Mesendoderm (in vitro differentiated cells): ENCODE measurements at places on chromosomes 11 and 22.

DNA sequence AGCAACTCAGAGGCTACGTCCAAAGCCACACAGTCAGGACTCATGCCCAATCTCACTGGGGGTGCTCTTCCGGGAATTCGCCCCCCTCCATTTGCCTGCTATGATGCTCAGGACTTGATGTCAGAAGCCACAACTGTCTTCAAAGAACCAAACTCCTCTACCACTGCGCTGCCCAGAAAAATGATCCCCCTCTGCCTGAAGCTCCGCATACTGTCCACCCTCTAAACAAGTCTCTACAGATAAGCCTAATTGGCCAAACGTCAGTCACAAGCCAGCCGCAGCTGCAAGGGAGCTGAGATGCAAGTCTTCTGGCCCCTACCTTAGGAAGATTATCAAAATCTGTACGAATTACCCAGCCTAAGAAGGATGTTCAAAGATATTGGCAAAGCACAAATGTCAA, 294.6 kb downstream of the BUD13 start:
- no peak overlapping the region for H3K4me3 ChIP-seq
- no peak for DNase-seq
- no peaks in the 10 kb centered on the region for H3K27me3 ChIP-seq
- peaks cover 10% of the 10 kb centered on the region for H3K4me1 ChIP-seq
- H3K27ac ChIP-seq, result no peak overlapping the region
- H3K36me3 ChIP-seq, result no peaks in the 10 kb centered on the region

DNA sequence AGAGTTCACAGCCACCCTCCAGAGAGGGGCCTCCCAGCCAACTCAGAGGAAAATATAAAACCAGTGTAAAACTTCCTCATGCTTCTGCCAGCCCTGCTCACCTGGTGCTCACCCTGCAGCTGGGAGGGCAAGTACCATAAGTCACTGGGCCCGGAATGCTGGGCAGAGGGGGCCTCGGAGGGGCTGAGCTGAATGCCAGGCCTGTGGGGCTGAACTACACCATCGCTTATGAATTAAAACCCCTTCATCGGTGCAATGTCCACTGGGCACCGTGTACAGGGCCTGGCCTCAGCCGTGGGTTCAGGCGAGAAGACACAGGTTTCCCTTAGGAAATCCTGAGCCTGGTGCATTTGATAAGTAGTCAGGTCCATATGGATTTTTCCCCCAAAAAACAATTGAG, 828.6 kb downstream of the TBC1D22A start:
- no peak overlapping the region for H3K27ac ChIP-seq
- no peak for DNase-seq
- no peak overlapping the region for H3K4me3 ChIP-seq
- no peaks in the 10 kb centered on the region for H3K4me1 ChIP-seq
- H3K36me3 ChIP-seq, result no peaks in the 10 kb centered on the region
- no peaks in the 10 kb centered on the region for H3K27me3 ChIP-seq

DNA sequence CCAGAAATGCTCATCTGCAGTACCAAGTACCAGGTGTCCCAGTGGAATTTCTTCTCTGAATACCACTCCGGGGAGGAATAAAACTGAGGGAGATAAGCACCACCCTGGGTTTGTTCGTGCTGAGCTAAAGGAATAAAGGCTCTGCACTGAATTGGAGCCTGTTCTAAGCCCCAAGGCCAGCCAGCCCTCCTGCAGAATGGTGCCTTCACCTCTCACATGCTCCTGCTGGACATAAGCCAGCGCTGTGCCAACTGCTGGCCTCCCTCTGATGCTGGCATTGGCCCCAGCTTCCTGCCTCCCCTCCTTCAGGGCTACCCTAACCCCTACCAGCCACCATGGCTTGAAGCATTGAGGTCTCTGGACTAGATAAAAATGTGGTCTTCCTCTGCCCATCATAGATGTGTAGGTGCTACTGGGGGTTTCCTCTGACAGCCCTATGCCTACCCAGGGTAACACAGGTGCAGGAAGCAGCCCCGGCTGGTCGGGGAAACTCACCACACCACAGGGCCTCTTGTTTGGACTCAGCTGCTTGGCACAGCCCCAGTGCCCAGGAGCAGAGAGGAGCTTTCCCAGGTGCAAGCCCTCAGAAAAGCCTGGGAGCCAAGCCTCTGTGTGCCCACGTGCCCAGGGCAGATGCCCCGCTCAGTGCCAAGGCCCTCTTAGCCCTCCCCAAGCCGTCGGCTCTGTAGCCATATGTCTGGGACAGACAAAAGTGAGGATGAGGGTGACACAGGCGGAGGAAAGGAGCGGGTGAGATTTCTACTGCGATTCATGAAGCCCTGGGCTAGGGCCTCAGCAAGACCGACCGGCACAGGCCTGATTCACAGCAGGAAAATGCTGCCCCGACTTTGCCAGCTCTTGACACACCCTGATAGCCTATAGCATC, 34.1 kb upstream of the JAM3 start:
- no peaks in the 10 kb centered on the region for H3K36me3 ChIP-seq
- DNase-seq, result no peak
- no peaks in the 10 kb centered on the region for H3K27me3 ChIP-seq
- peaks cover 12% of the 10 kb centered on the region for H3K4me1 ChIP-seq
- no peak overlapping the region for H3K27ac ChIP-seq

DNA sequence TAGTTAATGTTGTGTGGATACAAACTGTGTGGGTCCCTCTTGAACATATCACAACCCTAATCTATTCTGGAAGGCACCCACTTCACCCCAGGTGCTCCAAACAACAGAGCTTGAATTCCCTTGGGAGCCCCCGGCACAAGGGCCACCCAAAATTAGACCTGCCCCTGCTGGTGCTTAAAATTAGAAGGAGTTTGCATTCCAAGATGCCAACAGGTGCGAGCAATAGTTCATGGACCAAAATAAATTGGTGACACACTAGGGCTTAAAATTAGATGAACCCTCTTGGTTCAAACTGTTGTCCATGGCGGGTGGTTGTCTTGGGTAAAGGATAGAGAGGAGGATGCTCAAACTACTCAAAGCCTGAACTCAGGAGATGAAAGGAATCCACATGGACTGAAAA, 291.5 kb downstream of the MN1 start:
- no peak for DNase-seq
- no peaks in the 10 kb centered on the region for H3K4me1 ChIP-seq
- H3K4me3 ChIP-seq, result no peak overlapping the region
- H3K27ac ChIP-seq, result no peak overlapping the region

- H3K27ac ChIP-seq, result no peak overlapping the region
- H3K27me3 ChIP-seq, result peaks cover 17% of the 10 kb centered on the region
- H3K4me3 ChIP-seq, result no peak overlapping the region
- no peaks in the 10 kb centered on the region for H3K4me1 ChIP-seq
- H3K36me3 ChIP-seq, result no peaks in the 10 kb centered on the region
Observed at GRCh38 chr11:1546536-1547466, 25.3 kb downstream of the DUSP8 start.

GRCh38 chr11:94655291-94655690, 88.1 kb downstream of the PIWIL4 start:
- H3K27me3 ChIP-seq, result no peaks in the 10 kb centered on the region
- no peak overlapping the region for H3K4me3 ChIP-seq
- H3K27ac ChIP-seq, result no peak overlapping the region
- peaks cover 13% of the 10 kb centered on the region for H3K4me1 ChIP-seq
- no peak for DNase-seq

- H3K4me3 ChIP-seq, result no peak overlapping the region
- H3K27me3 ChIP-seq, result no peaks in the 10 kb centered on the region
- no peaks in the 10 kb centered on the region for H3K4me1 ChIP-seq
- no peak for DNase-seq
- H3K27ac ChIP-seq, result no peak overlapping the region
Observed at GRCh38 chr11:133999355-133999754, 42.6 kb upstream of the IGSF9B start.

GRCh38 chr11:121631456-121631855, 178.7 kb upstream of the SORL1-AS1 start:
- peaks cover under 1% of the 10 kb centered on the region for H3K4me1 ChIP-seq
- H3K4me3 ChIP-seq, result no peak overlapping the region
- no peak for DNase-seq
- H3K27ac ChIP-seq, result no peak overlapping the region
- no peaks in the 10 kb centered on the region for H3K27me3 ChIP-seq
- no peaks in the 10 kb centered on the region for H3K36me3 ChIP-seq

DNA sequence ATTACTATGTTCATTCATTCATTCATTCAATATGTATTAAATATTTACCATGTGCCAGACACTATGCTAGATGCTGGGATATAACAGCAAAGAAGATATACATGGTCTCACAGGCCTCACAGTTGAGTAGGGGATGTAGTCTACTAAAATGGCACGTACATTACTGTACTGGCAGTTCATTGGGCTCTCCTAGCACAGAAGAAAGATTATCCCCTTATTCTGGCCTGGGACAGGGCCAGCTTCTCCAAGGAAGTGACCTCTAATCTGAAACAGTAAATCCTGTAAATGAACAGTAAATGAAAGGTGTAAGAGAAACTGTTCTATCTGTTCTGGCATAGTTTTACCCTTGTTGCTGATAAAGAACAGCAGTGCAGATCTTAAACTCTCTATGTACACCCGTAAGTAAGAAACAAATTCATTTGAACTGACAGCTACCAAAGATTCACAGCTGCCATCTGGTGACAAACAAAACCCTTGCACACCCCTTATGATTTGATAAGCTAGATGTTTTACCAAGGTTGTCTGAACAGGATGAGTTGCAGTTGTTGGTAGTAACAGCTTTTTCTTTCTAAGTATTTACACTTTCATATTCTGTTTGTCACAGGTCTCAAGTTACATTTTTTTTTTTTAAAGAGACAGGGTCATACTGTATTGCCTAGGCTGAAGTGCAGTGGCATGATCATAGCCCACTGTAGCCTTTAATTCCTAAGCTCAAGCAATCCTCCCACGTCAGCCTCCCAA, 263.1 kb downstream of the TMEM135 start:
- no peak for DNase-seq
- no peaks in the 10 kb centered on the region for H3K27me3 ChIP-seq
- no peak overlapping the region for H3K4me3 ChIP-seq

GRCh38 chr22:32622744-32623110, 148.1 kb downstream of the FBXO7 start:
- no peak overlapping the region for H3K4me3 ChIP-seq
- H3K4me1 ChIP-seq, result peaks cover 3% of the 10 kb centered on the region
- DNase-seq, result peak; percentile 28
- no peaks in the 10 kb centered on the region for H3K27me3 ChIP-seq
- H3K36me3 ChIP-seq, result no peaks in the 10 kb centered on the region
- no peak overlapping the region for H3K27ac ChIP-seq

- H3K27me3 ChIP-seq, result no peaks in the 10 kb centered on the region
- no peak overlapping the region for H3K4me3 ChIP-seq
- no peaks in the 10 kb centered on the region for H3K36me3 ChIP-seq
- no peaks in the 10 kb centered on the region for H3K4me1 ChIP-seq
- no peak for DNase-seq
- H3K27ac ChIP-seq, result no peak overlapping the region
Observed at GRCh38 chr11:2578929-2579270, 120.9 kb downstream of the KCNQ1OT1 start.

- H3K4me3 ChIP-seq, result peak overlapping the region; percentile 90
- H3K27me3 ChIP-seq, result no peaks in the 10 kb centered on the region
- peak overlapping the region; percentile 60 for H3K27ac ChIP-seq
- H3K4me1 ChIP-seq, result peaks cover 5% of the 10 kb centered on the region
- DNase-seq, result peak; percentile 75
- H3K36me3 ChIP-seq, result peaks cover 19% of the 10 kb centered on the region
Observed at GRCh38 chr11:71447791-71448256, 369 bp downstream of the DHCR7 start.

DNA sequence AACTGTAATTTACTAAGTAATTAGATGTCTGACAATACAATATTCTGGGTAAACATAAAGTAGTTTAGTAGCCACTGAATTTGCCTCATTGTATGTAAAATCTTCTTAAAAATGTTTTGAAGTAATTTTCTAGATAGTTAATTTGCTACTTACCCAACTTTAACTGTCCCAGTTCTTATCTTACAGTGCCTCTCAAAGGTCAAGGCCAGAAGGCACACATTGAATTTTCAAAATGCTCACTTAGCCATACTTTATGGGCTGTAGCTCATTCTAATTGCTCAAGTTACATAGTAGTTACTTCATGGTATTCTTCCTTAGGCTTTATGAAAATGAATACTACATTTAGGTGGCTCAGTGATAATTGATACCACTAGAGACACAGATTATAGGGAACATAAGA, 666.6 kb downstream of the CNTN5 start:
- no peaks in the 10 kb centered on the region for H3K36me3 ChIP-seq
- peak; percentile 12 for DNase-seq
- no peaks in the 10 kb centered on the region for H3K4me1 ChIP-seq
- H3K27me3 ChIP-seq, result no peaks in the 10 kb centered on the region

GRCh38 chr11:106523921-106524320, 446.5 kb downstream of the AASDHPPT start:
- no peak overlapping the region for H3K4me3 ChIP-seq
- H3K27me3 ChIP-seq, result no peaks in the 10 kb centered on the region
- H3K36me3 ChIP-seq, result no peaks in the 10 kb centered on the region

- peak; percentile 18 for DNase-seq
- no peaks in the 10 kb centered on the region for H3K36me3 ChIP-seq
- H3K4me3 ChIP-seq, result no peak overlapping the region
- no peaks in the 10 kb centered on the region for H3K27me3 ChIP-seq
- H3K27ac ChIP-seq, result peak overlapping the region; percentile 87
Observed at GRCh38 chr22:48238966-48239365, 1476.5 kb downstream of the TBC1D22A start.

DNA sequence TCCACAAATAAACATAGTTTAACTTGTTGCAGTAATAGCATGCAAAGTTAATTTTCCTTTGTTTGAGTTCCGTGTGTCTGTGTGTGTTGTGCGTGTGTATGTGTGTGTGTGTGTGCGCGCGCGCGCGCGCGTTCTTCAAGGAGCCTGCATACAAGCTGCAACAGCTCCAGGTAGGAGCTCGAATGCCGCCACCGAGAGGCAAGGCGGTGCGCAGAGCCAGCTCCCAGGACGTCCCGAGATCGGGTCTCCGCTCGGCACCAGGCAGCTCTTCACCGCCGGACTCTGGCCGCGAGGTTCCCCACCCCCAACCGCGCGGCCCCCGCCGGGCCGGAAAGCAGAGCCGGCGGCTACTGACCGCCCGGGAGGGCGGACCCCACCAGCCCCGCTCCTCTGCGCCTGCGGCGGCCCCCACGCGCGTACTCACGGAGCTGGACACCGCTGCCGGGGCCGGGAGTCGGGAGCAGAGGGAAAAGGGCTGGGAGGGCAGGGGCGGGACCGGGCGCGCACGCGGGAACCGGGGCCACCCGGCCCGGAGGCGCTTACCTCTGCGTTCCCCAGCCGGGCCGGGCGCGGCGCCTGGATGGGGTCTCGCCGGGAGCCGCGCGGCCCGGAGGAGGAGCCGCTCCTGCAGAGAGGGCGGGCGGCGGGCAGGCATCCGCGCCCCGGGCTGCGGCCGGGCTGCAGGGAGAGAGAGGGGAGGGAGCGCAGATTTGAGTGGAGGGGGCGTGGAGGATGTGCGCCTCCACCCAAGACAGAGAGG, 40.4 kb upstream of the AKIP1 start:
- peaks cover 3% of the 10 kb centered on the region for H3K4me1 ChIP-seq
- DNase-seq, result peak; percentile 86
- peak overlapping the region; percentile 99 for H3K27ac ChIP-seq
- H3K36me3 ChIP-seq, result no peaks in the 10 kb centered on the region
